Fibroblast of lung (primary cell): ENCODE measurements at places on chromosomes 12 and 14. TPM values are rescaled to one million over a fixed set of nuclear protein-coding genes. Genes with fewer than 3 reads are reported as not detected.

PELI2 gene
- total RNA-seq: 28.5 and 29.2 TPM in 2 replicates

DPPA3 gene
- total RNA-seq: not detected in 2 replicates

MMP14 gene
- total RNA-seq: 346 and 375 TPM in 2 replicates

AQP5 gene
- total RNA-seq: under 0.01 TPM in 1 of 2 replicates, not detected in the other

KRT77 gene
- not detected in 2 replicates for total RNA-seq

CFAP251 gene
- total RNA-seq: 3.9 and 7.9 TPM in 2 replicates

RNASE3 gene
- total RNA-seq: not detected in 2 replicates

MCRS1 gene
- total RNA-seq: 37.5 and 52.2 TPM in 2 replicates

NDRG2 gene
- total RNA-seq: 0.50 and 1.8 TPM in 2 replicates

MSRB3 gene
- 31.3 and 46.9 TPM in 2 replicates for total RNA-seq

FGD4 gene
- total RNA-seq: 2.3 and 7.6 TPM in 2 replicates

CMKLR1 gene
- under 0.01 TPM in 1 of 2 replicates, not detected in the other for total RNA-seq

GNB3 gene
- total RNA-seq: 1.3 and 1.7 TPM in 2 replicates

REM2 gene
- total RNA-seq: 0.17 and 0.26 TPM in 2 replicates

ACOT6 gene
- total RNA-seq: not detected in 2 replicates

CPNE6 gene
- total RNA-seq: not detected in 2 replicates
